Spleen (tissue), 13 donors: ENCODE measurements at places on chromosomes 3 and 15. TPM values are rescaled to one million over a fixed set of nuclear protein-coding genes. Genes with fewer than 3 reads are reported as not detected.
A peak's percentile ranks its signal among the peaks of the same experiment; 100 is the strongest.

The NEK4 gene
- polyA plus RNA-seq, result 3.2 TPM

DNA sequence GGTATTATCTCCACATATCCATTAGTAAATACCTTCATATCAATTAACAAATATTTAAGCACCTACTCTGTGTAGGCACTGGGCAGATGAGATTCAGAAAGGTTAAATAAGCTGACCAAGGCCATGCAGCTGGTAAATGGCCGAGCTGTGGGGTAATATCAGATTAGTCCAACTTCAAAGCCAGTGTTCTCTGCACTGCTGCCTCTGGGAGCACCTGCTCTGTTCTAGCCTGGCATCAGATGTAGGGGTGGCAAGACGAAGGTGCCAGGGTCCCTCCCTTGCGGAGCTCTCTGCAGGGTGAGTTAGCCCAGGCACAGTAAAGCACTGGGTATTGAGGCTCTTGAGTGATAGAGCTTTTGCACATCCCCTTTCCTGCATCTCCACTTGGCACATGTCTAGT, 5.5 kb downstream of the TATDN2 start:
- peaks cover 76% of the 10 kb centered on the region for H3K4me1 ChIP-seq
- DNase-seq, result peak; percentile 38
- H3K27ac ChIP-seq, result peak overlapping the region; percentile 5
- H3K4me3 ChIP-seq, result no peak overlapping the region

DNA sequence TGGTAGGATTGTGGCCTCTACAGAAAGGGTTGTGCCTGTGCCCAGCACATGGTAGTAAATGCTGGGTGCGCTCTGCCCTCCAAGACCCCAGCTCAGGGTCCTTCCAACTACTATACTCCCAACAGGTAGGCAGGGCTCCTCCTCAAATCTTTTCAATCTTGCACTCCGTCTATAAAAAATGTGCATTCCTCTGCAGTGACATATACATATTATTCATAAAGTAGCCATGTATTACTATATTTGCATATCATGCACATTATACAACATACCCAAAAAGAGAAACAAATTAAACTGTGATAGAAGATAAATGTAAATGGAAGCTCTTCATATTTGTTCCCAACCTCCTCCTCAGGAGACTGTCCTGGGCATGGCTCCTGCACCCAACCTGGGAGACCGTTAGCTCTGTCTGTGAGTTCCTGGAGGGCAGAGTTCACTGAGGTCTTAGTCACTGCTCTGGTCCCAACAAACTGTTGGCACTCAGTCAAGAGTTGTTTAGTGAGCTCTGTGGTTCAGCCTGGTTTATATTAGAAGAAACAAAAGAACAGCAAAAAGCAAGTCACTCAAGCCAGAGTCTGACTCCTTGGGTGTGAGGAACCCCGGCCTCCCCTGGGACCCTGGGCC, 47.7 kb upstream of the GRIP2 start:
- H3K27ac ChIP-seq, result no peak overlapping the region
- no peak for DNase-seq
- H3K27me3 ChIP-seq, result peaks cover 8% of the 10 kb centered on the region
- H3K4me3 ChIP-seq, result no peak overlapping the region
- no peaks in the 10 kb centered on the region for H3K36me3 ChIP-seq

DNA sequence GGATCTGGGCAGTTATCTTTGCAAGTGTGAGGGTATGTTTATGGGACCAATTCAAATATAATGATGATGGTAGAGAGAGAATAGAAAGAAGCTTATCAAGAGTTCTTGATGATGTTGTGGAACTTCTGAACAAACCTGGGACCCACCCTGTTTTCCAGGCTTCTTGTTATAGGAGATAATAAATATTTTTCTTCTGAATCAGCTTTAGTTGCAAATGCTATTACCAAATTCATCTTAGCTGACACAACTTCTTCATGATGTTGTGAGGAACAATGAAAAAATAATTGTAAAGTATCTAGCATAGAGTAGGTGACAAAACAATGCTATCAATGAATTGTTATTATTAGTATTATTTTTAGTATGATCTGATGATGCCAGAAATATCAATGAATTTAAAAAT, 43.5 kb upstream of the PTX3 start:
- no peaks in the 10 kb centered on the region for H3K36me3 ChIP-seq
- H3K4me3 ChIP-seq, result no peak overlapping the region
- H3K4me1 ChIP-seq, result no peaks in the 10 kb centered on the region
- no peak for DNase-seq
- H3K27me3 ChIP-seq, result no peaks in the 10 kb centered on the region

DNA sequence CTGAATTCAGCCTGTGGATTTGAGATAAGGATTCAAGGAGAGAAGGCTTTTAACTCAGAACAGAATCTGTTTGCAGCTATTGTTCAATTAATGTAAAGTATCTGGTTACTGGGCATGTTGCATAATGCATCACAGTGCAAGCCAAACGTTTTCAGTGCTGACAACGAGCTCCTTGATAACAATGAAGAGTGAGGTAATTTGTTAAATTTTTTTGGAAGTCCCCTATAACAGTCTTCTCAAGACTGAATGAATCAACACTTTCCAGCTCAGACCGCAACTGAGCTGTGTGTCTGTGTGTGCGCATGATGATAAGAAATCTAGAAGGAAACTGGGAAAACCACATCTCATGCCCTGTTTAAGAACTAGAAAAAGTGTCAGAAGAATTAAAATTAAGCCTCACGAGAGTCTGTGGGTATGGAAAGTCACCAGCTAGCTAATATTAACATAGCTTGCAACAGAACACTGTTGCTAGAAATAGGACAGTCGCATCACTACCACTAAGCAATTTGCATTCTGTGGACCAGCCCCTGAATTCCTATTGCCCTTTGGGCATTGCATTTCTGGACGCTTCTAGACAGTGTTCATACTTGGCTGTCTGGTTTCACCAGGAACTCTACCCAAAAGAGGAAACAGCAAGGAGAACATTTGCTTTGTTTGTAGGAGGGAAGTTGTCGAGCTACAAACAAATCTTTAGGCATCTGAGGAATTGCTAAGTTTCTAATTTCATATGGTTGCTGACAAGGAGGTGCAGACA, 43.7 kb upstream of the ATP2C1 start:
- H3K4me3 ChIP-seq, result no peak overlapping the region
- H3K27ac ChIP-seq, result no peak overlapping the region
- H3K36me3 ChIP-seq, result no peaks in the 10 kb centered on the region
- no peak for DNase-seq
- H3K27me3 ChIP-seq, result no peaks in the 10 kb centered on the region
- H3K4me1 ChIP-seq, result peaks cover 14% of the 10 kb centered on the region

DNA sequence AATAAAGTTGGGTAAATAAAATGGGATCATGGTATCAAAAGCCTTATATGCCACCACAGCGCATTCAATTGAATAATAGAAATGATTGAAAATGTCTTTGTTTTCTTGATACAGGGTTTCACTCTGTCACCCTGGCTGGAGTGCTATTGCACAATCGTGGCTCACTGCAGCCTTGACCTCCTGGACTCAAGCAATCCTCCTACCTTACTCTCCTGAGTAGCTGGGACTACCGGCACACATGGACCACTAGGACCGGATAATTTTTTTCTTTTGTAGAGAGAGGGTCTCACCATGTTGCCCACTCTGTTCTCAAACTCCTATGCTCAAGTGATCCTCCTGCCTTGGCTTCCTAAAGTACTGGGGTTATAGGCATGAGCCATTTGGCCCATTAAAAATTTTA, 33.8 kb upstream of the BBX start:
- no peak overlapping the region for H3K4me3 ChIP-seq
- no peak for DNase-seq
- H3K4me1 ChIP-seq, result no peaks in the 10 kb centered on the region
- H3K36me3 ChIP-seq, result no peaks in the 10 kb centered on the region
- no peaks in the 10 kb centered on the region for H3K27me3 ChIP-seq

DNA sequence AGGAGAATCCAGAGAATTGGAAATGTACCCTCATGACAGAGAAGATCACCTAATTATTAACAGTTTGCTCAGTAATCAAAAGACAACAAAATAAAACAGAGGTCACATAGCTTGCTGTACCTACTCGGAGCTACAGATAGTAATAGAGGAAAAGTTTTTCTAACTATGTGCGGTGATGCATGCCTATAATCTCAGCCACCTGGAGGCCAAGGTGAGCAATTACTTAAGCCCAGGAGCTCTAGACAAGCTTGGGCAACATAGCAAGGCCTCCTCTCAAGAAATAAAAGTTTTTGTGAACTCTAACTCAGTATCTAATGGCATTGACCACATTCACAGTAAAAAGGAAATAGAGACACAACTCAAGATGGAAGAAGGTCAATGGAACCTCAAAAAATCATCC, 243.6 kb downstream of the ATP8B4 start:
- DNase-seq, result no peak
- no peaks in the 10 kb centered on the region for H3K27me3 ChIP-seq
- H3K36me3 ChIP-seq, result no peaks in the 10 kb centered on the region
- H3K27ac ChIP-seq, result no peak overlapping the region
- no peaks in the 10 kb centered on the region for H3K4me1 ChIP-seq

The NUP210 gene
- polyA plus RNA-seq, result 20.1 TPM

DNA sequence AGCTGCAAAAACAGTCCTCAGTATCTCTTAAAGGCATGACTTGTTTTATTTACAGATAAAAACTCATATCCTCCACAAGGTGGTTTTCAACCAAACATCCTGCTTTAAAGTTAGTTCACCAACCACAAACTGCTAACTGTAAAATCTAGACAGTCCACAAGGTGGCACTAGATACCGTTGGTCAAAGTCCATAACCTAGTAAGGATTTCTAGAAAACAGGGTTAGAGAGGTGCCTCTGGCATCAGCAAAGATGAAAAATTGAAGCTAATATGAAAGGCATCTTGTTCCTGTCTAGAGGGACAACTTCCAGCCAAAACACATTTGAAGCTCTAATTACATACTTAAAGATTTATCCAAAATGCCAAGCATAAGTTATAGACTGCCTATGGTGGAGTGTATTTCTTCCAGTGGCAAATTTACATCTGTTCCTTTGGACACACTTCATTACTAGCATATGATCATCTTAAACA, 56.0 kb downstream of the ZMAT3 start:
- H3K27me3 ChIP-seq, result no peaks in the 10 kb centered on the region
- no peak overlapping the region for H3K4me3 ChIP-seq
- no peak for DNase-seq
- peaks cover 57% of the 10 kb centered on the region for H3K4me1 ChIP-seq

DNA sequence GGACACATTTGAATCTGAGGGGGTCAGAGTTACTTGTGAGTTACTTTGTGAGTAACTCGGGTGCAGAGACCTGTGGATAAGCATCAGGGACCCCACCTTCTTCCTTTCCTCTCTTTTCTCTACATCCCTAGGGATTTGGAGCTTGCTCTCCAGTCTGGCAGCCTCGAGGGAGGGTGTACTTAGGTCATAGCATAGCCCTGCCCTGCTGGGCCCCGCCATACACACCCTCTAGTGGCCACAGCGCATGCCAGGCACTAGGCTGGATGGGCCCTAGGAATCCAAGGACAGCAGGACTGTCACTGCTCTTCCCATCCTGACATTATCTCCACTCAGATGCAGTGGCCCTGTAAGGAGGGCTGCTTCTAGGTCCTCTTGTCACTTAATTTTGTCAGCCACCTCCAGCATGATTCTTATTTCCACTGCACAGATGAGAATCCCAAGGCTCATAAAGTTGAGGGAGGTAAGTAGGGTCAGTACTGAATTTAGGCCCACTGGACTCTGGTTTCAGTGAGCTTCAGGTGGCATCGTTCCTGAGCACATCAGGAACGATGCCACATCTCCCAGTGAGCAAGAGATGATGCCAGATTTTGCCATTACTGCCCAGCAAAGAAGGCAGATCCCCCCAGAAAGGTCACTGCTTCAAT, 3.6 kb upstream of the SMAD6 start:
- H3K27me3 ChIP-seq, result peaks cover 13% of the 10 kb centered on the region
- H3K36me3 ChIP-seq, result no peaks in the 10 kb centered on the region
- no peak overlapping the region for H3K27ac ChIP-seq
- H3K4me1 ChIP-seq, result peaks cover 55% of the 10 kb centered on the region
- DNase-seq, result no peak

The NR1D2 gene
- polyA plus RNA-seq, result 6.1 TPM

The SLC51B gene
- not detected for polyA plus RNA-seq

GRCh38 chr3:56940321-56940720, 120.1 kb upstream of the SPATA12 start:
- no peaks in the 10 kb centered on the region for H3K4me1 ChIP-seq
- no peak overlapping the region for H3K4me3 ChIP-seq
- no peaks in the 10 kb centered on the region for H3K27me3 ChIP-seq
- no peak for DNase-seq
- no peaks in the 10 kb centered on the region for H3K36me3 ChIP-seq

- no peak overlapping the region for H3K4me3 ChIP-seq
- DNase-seq, result no peak
- no peaks in the 10 kb centered on the region for H3K27me3 ChIP-seq
- no peak overlapping the region for H3K27ac ChIP-seq
Measured at GRCh38 chr3:140399871-140400270, 278.0 kb upstream of the TRIM42 start.

The CYP8B1 gene
- not detected for polyA plus RNA-seq

The WDR72 gene
- polyA plus RNA-seq, result not detected

GRCh38 chr3:143105170-143105569, 14.4 kb upstream of the CHST2 start:
- no peak overlapping the region for H3K4me3 ChIP-seq
- no peak overlapping the region for H3K27ac ChIP-seq
- no peaks in the 10 kb centered on the region for H3K27me3 ChIP-seq
- DNase-seq, result no peak

- peaks cover 3% of the 10 kb centered on the region for H3K4me1 ChIP-seq
- no peaks in the 10 kb centered on the region for H3K36me3 ChIP-seq
- DNase-seq, result no peak
Measured at GRCh38 chr3:179189759-179190158, 41.6 kb downstream of the PIK3CA start.

GRCh38 chr3:195129644-195130492, 141.1 kb downstream of the XXYLT1 start:
- no peak overlapping the region for H3K4me3 ChIP-seq
- no peak for DNase-seq
- H3K27ac ChIP-seq, result peak overlapping the region; percentile 16
- H3K27me3 ChIP-seq, result no peaks in the 10 kb centered on the region
- H3K36me3 ChIP-seq, result no peaks in the 10 kb centered on the region

GRCh38 chr3:47661121-47661752, 82.6 kb upstream of the CSPG5 start:
- H3K27me3 ChIP-seq, result no peaks in the 10 kb centered on the region
- H3K4me1 ChIP-seq, result no peaks in the 10 kb centered on the region
- no peak for DNase-seq
- H3K27ac ChIP-seq, result no peak overlapping the region
- H3K4me3 ChIP-seq, result no peak overlapping the region
- H3K36me3 ChIP-seq, result peaks cover 81% of the 10 kb centered on the region

The P2RY14 gene
- polyA plus RNA-seq, result 0.32 TPM

DNA sequence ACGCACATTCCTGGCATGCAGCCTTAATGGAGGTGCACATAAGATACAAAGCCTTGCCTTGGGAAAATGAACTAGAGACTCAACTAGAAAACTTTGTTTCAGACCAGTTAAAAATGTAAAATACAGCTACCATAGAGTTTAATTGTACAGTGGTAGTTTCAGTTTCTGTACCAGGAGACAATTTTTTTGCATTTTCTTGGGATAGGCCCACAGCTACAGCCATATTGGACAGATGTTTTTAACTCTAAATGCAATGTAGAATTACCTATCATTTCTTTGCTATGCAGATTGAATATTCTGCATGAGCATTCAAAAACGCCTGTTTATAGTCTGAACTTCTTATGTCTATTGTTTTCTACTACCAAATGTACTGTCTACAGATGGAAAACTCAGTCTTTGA, 20.3 kb downstream of the DAZL start:
- H3K36me3 ChIP-seq, result no peaks in the 10 kb centered on the region
- no peaks in the 10 kb centered on the region for H3K4me1 ChIP-seq
- no peak overlapping the region for H3K4me3 ChIP-seq
- no peak overlapping the region for H3K27ac ChIP-seq
- DNase-seq, result no peak

The ZCWPW2 gene
- polyA plus RNA-seq, result 0.35 TPM
